ENCODE measurements at places on chromosomes 6 and 20.
A peak's percentile ranks its signal among the peaks of the same experiment; 100 is the strongest.

- peak; percentile 57 for DNase-seq
Measured at GRCh38 chr6:63844287-63844686, 208.7 kb downstream of the PHF3 start.

GRCh38 chr6:10556589-10556988 is 35.4 kb downstream of the GCNT2 start:
- DNase-seq: no peak

DNA sequence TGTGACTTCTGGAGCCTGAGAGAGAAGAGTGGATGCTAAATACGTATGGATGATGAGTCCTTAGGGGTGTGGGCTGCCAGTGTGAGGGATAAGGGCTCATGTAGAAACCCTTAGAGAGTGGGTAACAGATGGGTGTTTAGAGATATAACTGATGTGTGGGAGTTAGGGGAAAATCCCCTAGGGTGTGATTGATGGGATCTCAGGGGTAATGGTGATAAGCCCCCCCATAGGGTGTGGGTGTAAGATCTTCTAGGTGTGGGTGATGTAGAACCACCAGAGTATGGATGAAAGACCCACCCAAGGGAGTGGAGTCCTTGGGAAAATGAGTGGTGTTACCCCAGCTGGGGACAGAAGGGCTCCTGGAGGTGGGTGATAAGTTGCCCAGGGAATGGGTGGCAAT is 26.3 kb downstream of the SLC12A5 start:
- DNase-seq: no peak

GRCh38 chr6:18415671-18416340 is 28.7 kb downstream of the RNF144B start:
- peak; percentile 60 for DNase-seq

DNA sequence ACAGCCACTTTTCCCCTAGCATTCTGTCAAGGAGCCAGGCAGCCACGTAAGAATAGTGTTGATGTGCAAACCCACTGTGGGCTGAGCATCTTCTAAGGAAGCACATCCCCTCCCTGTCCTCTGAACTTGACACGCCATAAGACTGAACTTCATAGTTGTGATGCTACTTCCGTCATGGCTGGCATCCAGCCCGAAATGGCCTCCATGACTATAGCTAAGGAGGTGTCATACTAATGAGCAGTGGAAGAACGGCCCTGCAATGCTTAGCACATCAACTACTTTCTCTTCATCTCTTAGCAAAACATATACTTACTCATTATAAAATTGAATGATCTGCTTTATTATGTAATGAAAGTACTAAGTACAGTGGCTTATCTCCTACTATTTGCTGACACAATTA is 110.2 kb downstream of the GJA10 start:
- no peak for DNase-seq

- no peak for DNase-seq
Measured at GRCh38 chr6:66199171-66199570, 492.1 kb upstream of the EYS start.

DNA sequence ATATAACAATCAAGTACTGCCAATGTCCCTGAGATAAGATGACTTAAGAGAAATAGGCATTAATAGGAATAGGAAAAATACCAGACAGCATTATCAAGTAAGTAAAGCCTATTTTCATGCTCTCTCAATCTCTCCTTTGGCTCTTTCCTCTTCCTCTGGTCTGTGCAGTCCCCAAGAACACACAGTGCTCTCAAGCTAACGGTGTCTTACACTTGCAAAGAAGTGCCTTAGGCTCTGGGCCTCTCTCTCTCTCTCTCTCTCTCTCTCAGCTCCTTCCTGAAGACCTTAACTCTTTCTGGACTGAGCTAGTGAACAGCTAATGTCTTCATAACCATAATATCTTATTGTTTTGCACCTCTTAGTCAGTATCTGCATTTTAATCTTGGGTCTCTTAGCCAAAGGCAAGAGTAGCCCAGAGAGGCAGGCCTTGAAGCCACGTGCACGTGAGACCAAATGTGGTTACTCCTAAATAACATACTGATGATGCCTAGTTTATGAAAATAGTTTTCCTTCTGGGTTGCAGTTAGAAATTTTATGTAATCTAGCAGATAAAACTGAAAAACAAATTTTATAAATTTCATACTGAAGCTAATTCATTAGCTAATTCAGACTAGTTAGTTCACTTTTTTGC is 70.8 kb downstream of the TPD52L1 start:
- peak; percentile 46 for DNase-seq

- DNase-seq: no peak
Measured at GRCh38 chr20:59413326-59413865, 113.0 kb downstream of the EDN3 start.

DNA sequence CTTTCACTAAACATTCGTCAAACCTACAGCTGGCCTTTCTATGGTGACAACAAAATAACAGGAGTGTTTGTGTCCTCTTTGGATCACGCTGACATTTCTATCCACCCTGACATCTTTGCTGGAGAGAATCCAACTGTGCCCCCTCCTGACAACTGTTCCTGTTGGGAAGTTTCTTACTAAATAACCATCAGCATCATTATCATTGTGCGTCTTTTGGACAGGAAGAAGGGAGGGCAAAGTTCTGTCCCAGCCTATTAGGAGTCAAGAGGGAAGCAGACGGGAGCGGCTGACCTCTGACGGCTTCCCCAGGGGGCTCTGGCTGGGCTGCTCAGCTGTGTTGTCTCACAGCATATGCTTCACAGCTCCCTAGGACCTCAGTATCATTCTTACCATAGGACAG is 195.9 kb upstream of the SULF2 start:
- no peak for DNase-seq

DNA sequence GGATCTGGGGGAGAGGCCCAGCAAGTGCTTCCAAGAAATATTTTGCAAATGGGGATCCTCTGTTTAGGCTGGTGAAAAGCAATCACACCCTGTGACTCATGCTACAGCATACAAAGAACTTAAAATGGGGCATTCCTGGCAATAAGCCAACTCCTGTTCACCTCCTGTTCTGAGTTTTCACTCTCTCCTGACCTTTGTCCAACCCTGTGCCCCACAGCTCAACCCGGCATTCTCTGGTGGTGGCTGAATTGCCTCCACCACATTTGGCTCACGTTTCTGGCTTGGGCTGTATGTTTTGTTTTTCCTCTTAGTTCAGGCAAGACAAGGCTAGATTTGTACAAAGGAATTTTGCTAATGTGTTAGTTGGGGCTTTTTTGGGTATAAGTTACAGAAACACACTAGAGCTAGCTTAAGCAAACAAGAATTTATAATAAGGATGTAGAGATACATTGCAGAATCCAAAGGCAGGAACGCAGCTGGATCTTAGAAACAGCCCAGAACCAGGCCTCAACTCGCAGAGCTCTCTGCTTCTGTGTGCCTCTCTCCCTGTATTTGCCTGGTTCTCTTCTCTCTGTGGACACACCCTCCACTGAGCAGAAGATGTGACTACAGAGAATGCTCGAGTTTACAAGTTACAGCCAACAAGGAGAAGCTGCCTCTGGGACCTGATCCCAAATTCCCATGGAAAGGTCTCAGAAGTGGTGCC is 9.4 kb downstream of the ABCC10 start:
- DNase-seq: peak; percentile 95

DNA sequence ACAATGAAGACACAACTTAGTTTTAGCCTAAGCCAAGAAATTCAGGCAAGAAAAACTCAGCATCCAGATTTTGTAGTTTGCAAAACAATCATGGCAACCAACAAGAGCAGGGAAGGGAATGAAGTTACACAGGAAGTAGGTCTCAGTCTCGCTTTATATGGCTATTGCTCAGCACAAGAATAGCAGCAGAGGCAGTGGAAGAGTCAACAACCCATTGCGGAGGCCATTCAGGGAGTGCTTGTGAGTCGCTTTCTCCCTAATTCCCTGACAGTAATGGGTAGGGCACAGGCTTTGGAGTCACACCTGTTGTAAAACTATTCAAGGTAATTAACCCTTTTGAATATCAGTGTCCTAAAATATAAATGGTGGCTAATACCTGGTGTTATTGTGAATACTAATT is 238.5 kb downstream of the HDGFL1 start:
- DNase-seq: no peak

GRCh38 chr6:158226655-158227512 is 58.7 kb downstream of the GTF2H5 start:
- DNase-seq: no peak

GRCh38 chr6:142960098-142960497 is 15.1 kb upstream of the HIVEP2 start:
- DNase-seq: peak; percentile 63

DNA sequence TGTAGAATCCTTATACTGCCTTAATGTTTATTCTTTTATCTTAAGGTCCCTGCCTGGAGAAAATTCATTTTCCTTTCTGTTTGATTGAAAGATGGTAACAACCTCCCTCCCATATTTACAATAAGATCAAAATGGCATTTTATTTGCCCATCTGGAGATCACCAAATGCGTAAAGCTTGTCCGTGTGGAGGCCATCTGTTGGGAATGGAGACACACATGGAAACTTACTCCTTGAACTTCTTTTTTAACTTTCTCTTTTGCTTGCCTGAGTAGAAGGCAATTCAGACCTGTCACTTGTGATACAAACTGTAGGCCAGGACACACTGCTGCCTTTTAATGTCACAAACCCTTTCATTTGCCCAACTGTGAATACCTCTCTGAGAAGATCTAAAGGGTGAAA is 144.8 kb upstream of the CEP162 start:
- no peak for DNase-seq

- peak; percentile 94 for DNase-seq
Measured at GRCh38 chr20:44805979-44806620, 4.2 kb downstream of the RIMS4 start.

DNA sequence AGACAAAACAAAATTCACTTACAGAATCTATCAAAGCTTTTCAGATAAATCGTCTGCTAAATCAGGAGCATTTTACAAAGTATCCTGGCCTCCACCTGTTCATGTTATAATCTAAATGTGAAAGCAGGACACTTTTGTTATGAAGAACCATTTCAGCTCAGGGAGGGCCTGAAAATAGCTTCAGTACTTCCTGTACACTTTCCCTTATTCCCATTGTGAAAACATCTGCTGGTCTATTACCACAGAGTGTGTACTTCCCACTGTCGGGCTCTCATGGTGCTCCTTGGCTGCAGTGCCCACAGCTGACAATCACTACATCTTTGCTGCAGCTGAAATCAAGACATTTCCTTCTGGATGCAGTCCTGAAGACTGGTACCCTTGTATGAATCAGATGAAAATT is 128.1 kb downstream of the OPRM1 start:
- no peak for DNase-seq

DNA sequence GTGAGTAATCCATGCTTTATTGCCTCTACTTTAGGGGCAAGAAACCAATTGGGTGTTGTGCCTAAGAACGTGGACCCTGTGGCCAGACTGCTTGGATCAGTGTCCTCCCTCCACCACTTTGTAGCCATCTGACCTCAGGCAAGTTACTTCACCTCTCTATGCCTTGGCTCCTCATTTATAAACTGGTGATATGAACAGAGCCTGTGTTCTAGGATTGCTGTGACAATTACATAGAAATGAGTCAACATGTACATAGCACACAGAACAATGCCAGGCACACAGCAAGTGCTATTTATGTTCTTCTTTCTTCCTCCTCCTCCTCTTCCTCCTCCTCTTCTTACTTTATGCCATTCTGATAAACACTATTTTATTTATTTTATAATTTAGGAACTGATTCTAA is 339.4 kb downstream of the CD83 start:
- DNase-seq: no peak

- no peak for DNase-seq
Measured at GRCh38 chr6:19454001-19454720, 383.0 kb upstream of the ID4 start.

GRCh38 chr6:169903122-169903521 is 151.7 kb downstream of the ERMARD start:
- no peak for DNase-seq

DNA sequence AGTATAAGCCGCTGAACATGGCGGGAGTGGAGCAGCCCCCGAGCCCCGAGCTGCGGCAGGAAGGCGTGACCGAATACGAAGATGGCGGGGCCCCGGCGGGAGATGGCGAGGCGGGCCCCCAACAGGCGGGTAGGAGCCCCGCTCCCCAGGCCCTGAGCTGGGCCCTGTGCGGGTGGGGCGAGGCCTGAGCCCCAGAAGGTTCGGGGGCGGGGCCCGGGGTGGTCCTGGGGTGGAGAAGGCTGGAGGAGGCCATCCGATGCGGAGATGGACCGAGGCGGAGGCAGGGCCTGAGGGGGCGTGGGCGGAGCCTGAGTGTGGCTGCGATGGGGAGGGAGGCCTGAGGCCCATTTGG is 7.1 kb downstream of the L3MBTL1 start:
- no peak for DNase-seq

- DNase-seq: peak; percentile 30
Measured at GRCh38 chr6:132797951-132798868, at the start of gene SLC18B1. Gene SLC18B1 (minus strand): TSS chr6:132798637. CDS start chr6:132798456, 181 bp downstream.

GRCh38 chr6:57313009-57313408 is 4.4 kb upstream of the PRIM2 start:
- DNase-seq: peak; percentile 39

DNA sequence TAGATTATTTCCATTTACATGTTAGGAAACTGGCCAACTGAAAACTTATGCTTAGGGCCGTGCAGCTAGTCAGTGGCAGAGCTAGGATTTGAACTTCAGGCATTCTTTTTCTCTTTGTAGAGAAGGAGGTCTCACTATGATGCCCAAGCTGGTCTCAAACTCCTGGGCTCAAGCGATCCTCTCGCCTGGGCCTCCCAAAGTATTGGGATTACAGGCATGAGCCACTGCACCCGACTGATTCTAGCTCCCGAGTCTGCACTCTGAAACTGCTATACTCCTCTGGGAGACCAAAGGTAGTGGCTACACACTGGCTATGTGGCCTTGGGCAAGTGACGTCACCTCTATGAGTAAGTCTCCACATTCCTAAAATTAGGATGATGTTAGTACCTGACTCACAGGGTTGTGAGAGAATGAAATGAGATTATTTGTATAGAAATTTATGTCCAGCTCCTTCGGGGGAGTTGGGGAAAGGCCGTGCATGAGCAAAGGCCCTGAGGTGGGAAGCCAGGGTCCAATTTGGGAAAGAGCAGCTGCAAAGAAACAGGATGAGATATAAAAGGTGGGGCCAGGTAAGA is 6.4 kb downstream of the PLTP start:
- peak; percentile 75 for DNase-seq

GRCh38 chr6:159056899-159057298 is 12.1 kb upstream of the TAGAP start:
- no peak for DNase-seq

GRCh38 chr6:106825156-106825555 is 149.4 kb downstream of the CD24 start:
- peak; percentile 6 for DNase-seq

- no peak for DNase-seq
Measured at GRCh38 chr20:43544501-43544900, 14.3 kb upstream of the SGK2 start.

All from fibroblast of the aortic adventitia (primary cell).